T-helper 2 cell (primary cell): ENCODE measurements at places on chromosomes 7 and 10.
A peak's percentile ranks its signal among the peaks of the same experiment; 100 is the strongest.

DNA sequence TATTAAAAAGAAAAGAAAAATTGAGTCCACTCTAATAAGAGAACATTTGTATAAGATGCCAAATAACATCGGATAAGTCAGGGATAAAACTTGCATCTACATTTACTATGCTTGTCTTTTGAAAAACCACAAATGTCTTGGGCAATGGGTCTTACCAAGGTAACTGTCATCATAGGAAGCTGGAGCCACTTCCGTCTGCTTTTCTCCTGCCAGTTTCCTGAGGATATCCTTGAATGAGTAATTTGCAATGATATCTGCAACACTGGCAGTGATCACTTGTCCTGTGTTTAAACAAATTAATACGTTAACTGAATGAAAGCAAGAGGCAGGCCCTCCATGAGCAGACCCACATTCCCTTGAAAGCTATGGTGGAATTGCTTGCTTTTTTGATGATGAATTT, 47.3 kb downstream of the ITGA8 start:
- no peak for DNase-seq

DNA sequence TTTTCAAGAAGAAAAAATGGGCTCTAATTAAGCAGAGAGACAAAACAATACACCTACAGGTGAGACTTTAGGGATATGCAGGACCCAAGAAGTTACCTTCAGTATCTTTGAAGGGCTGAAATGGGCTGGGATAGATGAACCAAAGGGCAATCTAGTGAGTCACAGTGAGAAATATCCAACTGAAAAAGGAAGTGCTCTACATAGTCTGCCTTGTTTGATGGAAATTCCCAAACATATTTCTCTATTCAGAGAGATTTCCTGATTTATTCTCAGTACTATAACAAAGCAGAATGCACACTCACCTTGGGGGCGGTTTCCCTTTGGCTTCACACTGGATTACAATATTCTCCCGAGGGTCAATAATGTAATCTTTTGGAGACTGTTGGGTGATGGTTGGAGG, 104.1 kb upstream of the LAMB4 start:
- no peak for DNase-seq

DNA sequence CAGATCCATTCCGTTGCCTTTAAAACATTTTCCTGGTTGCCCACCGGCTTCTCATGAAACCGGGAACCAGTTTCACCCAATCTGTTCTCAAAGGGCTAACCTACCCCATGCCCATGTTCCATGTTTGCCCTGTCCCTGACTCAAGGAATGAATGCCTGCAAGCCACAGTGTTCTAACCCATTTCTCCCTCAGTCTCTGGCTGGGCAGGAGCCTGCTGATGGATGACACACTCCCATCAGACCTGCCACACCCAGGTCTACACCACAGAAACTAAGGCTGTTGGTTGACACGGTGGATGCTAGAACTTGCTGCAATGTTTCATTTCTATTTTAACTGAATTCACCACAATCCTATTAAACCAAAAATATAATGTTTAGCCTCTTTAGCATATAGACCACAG, 15.6 kb downstream of the CLRN3 start:
- no peak for DNase-seq

GRCh38 chr10:89022734-89023133, 32.1 kb downstream of the FAS start:
- no peak for DNase-seq

DNA sequence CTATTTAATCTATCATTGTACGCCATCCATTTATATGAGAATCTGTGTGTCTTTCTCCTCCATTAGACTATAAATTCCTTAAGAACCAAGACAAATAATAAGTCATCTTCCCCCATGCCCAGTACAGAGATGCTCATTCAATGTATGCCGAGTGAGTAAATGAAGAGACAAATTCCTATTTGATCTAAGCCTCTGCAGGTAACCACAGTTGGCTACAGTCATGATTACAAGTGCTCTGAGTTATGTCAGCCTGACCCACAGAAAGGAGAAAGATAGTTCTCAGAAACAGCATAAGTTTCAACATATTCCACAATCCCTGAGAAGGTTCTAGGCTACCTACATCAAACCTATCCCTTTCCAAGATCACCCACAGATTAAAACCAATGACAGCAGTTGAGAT, 46.1 kb downstream of the MPP7 start:
- no peak for DNase-seq

- DNase-seq = no peak
Measured at GRCh38 chr7:45239486-45239885, 81.9 kb downstream of the RAMP3 start.

DNA sequence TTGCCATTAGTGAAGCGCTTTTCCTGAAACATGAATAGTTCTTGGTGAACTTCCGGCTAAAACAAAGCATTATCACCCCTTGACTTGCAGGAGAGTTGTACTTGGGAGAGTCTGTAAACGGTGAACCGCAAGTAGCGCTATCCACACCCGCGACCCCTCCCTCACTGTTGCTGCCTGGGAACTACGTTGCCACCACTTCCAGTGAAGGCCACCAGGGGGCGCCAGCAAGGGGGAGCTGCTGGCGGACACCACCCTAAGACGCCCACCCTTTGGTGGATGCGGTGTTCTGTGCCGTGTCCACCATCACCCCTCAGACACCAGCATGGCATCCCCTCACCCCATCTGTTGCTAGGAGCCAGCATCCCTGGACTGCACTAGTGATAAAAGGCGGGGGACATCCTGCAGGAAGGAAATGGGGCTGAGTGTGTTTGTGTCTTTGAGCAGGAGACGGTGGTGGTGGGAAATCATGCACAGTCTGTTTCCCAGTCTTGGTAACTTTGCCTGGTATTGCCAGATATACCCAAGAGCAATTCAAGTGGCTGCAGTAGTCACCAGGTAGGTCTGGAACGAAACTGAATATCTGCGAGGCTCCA, 298.2 kb downstream of the FRMD4A start:
- peak; percentile 16 for DNase-seq

GRCh38 chr7:12926206-12926605, 238.8 kb downstream of the ARL4A start:
- no peak for DNase-seq

DNA sequence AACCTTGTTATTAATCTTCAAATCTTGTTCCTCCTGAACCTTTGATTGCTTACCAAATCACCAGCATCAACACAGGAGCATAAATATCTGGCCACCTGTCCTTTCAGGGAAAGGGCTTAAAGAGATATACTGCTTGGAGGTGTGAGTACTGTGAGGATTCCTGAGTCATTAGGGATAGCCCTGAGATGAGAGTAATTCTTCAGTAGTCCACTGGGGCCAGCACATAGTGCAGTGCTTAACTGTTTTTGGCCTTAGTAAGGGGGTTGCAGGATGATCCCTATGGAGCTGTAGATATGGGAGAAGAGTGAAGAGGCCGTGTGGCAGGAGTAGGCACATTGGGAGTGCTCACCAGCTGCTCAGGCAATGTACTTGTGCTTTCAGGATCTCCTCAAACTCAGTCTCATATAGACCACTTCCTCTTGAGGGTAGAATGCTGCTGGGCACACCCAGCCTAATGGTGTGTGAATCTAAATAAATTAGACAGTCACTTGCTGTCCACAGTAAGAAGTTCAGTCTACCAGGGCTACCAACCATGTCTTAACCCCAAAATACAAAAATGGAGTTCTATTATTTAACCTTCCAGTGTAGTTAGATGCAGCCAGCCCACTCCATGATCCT, 26.5 kb upstream of the GPR141 start:
- DNase-seq = no peak

DNA sequence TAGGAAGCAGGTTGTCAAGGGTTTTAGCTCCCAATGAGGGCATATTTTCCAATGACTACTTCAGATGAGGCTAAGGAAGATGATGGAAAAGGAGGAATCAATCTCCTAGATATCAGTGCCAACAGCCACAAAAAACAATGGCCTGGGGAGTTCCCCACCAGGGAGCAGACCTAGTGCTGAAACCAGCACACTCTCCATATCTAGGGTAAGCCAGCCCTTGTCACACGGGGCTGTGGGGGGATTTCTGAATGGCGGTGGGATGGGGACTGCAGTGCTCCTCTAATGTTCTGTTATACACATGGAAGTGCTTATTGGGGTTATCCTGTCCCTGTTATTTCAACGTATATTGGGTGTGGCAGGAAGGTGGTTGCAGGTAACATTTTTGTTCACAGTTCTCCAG, 18.5 kb downstream of the EPC1 start:
- DNase-seq = no peak

- DNase-seq = no peak
Measured at GRCh38 chr10:71585564-71586290, 133.9 kb downstream of the C10orf105 start.
